Caudate nucleus (tissue), 63 donors: ENCODE measurements at places on chromosomes 3 and 15.
A peak's percentile ranks its signal among the peaks of the same experiment; 100 is the strongest.

DNA sequence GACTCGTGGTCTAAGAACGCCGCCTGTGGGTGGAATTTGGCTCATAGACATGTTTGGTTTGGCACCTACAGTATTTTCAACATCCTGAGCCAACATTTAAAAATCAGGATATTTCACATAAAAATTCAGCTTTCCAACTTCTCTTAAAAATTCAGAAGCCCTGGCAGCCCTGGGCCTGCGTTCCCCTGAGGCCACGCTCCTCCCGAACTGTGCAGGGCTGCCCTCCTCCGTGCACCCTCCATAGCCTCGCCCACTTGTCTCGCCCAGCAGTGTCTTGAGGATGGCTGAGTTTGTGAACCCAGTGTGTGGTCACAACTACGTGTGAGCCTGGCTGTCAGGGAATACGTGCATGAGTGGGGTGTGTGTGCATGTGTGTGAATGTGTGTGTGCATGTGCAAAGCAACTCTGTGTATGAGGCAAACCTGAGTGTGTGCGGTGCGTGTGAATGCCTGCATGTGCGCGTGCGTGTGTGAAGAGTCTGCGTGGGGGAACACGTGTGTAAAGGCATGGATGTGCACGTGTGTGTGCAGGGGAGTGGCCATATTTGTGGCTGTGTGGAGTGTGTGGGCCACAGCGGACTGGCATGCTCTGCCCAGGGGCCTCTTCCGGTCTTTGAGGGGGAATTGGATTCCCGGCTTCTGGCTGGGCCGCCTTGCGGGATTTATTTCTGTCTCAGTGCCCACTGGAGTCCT is 30.9 kb downstream of the PTH1R start:
- DNase-seq = no peak

GRCh38 chr3:64220161-64220914 is 4.9 kb downstream of the PRICKLE2 start:
- no peak for DNase-seq

DNA sequence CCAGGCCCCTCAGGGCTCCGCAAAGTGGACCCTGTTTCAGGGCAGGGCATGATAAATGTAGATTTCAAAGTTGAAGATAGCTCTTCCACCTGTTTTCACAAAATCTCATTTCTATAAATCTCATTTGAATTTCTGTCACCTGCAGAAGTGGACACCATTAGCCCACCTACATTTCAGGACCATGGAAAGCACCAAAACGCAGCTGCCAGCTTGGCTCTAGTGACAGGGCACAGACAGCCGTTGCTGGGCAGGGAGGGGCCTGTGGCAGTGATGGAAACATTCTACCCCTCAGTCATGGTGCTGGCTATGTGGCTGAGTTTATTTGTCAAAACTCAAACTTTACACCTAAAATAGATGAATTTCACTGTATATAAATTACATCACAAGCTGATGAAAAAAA is 40.4 kb downstream of the PRR23E start:
- no peak for DNase-seq

DNA sequence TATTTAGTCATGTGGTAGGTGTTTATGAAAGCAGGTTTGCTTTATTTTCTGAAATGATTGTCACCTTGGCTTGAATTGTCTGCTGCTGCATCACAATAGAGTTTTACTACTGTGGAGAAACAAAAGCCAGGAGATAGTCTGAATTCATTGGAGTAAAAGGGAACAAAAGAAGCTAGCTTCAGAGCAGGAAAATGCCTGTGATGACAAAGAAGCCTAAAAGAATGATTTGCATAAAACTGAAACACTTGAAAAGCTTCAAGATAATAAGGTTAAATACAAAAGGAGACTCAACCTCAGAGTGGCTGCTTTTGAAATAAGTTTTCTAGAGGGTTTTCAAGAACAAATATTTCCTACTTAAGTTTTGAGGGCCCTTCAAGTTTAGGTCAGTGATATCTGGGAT is 138.3 kb downstream of the PTPRG start:
- no peak for DNase-seq

DNA sequence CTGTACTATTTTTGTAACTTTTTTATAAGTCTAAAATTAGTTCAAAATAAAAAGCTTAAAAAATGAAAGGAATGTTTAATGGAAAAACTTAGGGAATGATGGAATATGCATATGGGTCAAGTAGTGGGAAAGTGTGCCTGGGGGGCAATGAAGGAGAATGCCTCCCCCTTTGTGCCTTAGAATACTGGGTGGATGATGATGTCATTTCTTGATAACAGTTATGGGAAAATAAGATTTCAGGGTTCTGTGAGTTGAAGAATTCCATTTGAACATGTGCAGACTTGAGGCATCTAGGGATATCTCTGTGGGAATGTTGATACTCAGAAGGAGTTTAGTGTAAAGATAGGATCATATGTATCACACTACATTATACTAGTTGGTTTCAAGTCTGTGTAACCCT is 13.8 kb downstream of the WDR93 start:
- no peak for DNase-seq

DNA sequence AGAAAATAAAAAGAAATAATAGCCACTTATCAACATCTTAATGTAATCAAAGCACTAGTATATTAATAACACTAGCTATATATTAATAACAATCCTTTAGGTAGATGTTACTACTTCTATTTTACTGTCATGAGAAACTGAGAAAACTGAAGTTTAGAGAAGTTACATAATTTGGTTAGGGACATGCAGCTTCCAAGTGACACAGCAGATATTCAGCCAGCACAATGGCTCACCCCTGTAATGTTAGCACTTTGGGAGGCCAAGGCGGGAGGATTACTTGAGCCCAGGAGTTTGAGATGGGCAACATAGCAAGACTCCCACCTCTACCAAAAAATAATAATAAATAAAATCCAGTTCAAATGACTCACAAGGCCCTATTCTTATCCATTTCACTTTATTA is 1.9 kb upstream of the UBR1 start:
- DNase-seq = no peak

DNA sequence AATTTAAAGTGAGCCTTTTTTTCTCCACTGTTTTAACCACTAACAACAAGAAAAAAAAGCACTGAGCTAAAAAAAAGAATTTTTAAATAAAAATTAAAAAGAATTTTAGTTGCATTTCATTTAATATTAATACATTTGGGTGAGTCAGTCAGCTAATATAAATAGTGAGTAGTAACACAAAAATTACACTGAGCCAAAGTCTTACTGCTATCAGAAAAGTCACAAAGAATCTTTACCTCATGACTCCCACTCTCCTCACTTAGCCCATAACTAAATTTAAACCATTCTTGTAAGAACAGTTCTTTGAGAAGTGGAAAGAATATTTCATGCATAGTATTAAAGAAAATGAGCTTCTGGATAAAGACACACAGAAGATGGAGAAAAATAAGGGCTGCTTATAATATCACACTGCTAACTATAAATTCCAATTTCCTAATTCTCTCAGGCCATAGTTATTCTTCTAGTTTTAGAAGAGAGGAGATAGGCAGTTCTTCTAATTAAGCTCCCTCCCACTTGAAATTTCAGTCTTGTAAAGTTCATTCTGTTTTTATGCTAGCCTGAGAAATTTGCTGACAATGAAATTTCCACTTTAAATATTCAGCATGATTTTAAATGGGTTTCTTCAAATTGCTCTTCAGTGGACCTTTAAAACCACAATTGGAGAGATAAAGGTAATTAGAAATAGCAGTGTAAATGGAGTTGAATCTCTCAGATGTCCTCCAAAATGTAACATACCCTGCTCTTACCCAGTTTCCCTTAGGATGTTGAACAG is 17.6 kb downstream of the SHQ1 start:
- no peak for DNase-seq

GRCh38 chr3:167484551-167484950 is 10.7 kb upstream of the SERPINI2 start:
- no peak for DNase-seq

GRCh38 chr3:31300456-31301443 is 232.0 kb upstream of the STT3B start:
- DNase-seq = no peak

GRCh38 chr15:69647142-69647513 is 194.5 kb downstream of the RPLP1 start:
- DNase-seq = no peak

DNA sequence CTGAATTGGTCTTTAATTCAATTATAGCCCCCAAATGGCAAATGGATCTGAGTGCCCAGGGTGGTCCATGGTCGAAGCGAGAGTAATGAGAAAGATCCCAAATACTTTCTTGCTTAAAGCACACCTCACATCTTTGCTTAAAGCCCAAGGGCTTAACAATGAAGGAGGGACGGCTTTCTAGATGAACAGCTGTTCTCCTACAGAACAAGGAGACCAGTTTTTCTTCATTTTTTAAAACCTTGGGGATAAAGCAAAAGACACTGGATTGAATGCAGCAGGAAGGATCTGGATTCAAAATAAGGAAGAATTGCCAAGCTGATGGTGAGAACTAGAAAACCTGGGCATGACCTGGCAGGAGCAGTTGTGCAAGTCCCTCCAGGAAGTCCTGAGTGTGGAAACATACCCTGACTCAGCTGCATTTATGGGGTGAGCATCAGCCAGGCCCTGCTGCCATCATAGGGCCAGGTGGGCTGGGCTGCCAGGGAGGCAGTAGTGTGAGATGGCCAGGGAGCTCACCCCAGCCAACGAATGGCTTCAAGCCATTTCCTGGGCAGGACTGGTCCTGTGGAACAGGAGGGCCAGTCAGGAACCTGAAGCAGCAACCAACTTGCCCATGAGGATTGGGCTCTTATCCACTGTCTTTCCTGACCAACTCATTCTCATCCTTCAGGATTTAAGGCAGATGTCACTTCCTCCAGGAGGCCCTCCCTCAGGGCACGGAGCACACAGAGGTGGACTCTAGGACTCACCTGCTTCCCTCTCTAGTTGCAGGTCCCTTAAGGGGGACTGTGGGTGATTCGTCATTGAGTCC is 18.4 kb upstream of the RHCG start:
- DNase-seq = no peak

- DNase-seq = no peak
These were observed 210.8 kb downstream of the CHST2 start for GRCh38 chr3:143330296-143330868.

DNA sequence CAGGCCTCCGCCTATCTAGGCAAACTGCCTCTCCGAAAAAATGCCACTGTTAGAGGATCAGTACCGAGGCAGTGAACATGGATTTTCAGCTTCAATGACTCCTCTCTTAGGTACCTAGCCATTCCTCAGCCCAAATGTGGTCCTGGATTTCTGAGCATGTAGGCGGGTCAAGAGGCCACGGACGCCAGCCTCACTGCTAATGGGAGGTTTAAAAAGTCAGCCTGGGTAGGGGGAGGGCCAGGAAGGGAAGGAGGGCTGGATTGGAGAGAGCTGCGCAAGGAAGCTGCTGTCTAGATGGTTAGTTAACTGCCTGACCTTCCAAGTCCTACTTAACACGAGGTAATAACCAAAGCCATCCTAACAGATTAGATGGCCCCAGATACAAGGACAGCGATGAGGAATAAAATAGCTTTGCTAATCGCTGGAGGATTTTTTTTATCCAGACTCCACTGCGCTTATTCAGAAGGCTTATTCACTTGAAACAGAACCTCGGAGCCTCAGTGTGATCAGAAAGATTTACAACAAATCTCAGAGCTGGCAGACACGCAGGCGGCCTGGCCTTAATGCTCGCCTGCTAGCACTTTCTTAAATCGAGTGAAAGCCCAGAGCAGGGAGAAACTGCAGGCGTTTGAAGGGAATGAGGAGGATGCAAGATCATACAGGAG is 34.3 kb downstream of the TLE3 start:
- DNase-seq = no peak

DNA sequence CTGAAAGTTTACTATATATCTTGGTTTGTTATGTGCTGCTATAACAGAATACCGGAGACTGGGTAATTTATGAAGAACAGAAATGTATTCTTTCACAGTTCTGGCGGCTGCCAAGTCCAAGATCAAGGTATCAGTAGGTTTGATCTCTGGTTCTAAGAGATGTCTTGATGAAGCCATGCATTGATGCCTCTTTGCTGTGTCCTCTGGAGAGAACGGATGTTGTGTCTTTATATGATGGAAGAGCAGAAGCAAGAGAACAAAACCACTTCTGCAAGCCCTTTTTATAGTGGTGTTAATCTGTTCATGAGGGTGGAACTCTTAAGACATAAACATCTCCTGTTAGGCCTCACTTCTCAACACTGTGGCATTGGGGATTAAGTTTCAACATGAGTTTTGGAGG is 62.7 kb downstream of the TCF12 start:
- DNase-seq = no peak

DNA sequence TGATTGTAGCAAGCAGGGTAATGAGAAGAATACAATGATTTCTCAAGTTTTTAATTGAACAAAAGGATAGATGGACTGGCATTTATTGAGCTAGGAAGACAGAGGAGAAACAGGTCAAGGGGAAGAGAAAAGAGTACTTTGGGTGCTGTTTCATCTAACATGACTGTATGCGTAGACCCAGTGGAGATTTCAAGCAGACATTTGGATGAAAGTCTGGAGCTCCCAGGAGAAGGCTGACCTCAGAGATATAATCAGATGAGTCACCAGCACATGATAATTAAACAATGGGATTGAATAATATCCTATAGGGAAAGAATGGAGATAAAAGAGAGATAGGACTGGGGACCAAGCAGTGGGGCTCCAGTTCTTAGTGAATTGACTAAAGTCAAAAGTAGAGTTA is 194.9 kb downstream of the ARRDC4 start:
- no peak for DNase-seq

- DNase-seq = no peak
These were observed 113.1 kb downstream of the NUP210 start for GRCh38 chr3:13307041-13307440.

DNA sequence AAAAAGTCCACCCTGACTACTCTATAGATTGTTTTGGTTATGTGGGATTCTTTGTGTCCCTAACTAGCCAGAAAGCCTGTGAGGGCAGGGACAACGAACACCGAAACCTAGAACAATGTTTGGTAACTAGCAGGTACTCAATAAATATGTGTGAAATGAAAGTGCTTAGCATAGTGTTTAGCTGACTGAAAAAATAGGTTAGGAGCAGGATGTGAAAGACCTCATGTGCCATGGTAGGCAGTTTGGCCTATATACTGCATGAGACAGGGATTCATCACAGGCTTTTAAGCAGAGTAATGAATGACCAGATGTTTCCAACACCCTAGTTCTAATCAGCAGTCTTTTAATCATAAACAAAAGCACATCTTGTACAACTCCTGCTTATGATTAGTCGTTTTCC is 64.2 kb downstream of the MYO5A start:
- no peak for DNase-seq

- DNase-seq = peak; percentile 38
These were observed 811 bp downstream of the SKIL start for GRCh38 chr3:170358042-170359010.

- DNase-seq = no peak
These were observed 83.3 kb upstream of the IGSF10 start for GRCh38 chr3:151544164-151544548.

DNA sequence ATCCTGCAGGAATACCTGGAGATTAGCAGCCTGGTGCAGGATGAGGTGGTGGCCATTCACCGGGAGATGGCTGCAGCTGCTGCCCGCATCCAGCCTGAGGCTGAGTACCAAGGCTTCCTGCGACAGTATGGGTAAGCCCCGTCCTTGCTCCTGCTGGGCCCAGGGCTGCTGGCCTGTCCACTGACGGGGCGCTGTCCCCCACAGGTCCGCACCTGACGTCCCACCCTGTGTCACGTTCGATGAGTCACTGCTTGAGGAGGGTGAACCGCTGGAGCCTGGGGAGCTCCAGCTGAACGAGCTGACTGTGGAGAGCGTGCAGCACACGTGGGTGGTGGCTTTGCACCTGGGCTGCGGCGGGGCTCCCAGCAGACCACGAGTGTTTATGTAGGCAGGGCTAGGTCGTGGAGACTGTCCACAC is 5.0 kb downstream of the FES start:
- no peak for DNase-seq

- no peak for DNase-seq
These were observed 72.7 kb downstream of the TJP1 start for GRCh38 chr15:29749365-29750086.
